Stimulated activated CD4-positive, alpha-beta T cell treated with anti-CD3 and anti-CD28 coated beads, Interleukin-1b, Interleukin-23, amount 100 ng/mL, for 48 hours (primary cell): ENCODE measurements at places on chromosomes 12 and 14.

DNA sequence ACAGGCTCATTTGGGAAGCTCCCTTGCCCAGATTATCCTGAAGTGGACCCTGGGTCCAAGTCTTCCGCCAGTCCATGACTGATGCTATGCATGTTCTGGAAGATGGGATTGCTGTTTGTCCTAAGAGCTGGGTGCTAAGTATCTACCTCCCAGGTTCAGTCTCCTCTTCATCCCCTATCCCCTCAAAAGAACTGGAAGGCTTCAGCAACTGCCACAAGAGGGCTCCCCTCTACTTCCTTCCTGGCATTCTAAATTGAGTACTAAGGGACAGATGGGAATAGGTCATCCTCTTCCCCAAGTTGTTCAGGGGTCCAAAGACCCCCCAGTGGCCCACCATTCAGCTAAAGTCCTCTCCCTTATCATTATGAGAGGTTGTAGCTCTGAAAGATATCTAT is 9.0 kb upstream of the FKBP11 start:
- DNase-seq, result no peak

DNA sequence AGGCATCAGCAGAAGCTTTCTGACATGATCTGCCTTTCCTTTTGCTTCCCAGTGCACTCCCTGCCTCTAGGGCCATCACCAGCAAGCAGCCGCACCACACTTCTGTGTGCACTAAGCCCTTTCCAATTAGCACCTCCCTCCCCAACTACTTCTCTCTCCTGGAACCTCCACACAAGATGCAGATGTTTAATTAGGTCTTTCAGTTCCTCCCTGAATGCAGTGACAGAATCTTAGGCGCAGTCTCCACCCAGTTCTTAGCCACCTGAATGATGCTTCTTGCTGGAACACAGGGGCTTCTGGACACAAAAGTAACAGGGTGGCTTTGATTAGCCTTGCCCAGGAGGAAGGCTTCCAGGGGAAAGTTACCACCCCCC is 32.9 kb downstream of the NIN start:
- no peak for DNase-seq

- DNase-seq, result no peak
Measured at GRCh38 chr14:88196116-88196890, 126.8 kb downstream of the KCNK10 start.

DNA sequence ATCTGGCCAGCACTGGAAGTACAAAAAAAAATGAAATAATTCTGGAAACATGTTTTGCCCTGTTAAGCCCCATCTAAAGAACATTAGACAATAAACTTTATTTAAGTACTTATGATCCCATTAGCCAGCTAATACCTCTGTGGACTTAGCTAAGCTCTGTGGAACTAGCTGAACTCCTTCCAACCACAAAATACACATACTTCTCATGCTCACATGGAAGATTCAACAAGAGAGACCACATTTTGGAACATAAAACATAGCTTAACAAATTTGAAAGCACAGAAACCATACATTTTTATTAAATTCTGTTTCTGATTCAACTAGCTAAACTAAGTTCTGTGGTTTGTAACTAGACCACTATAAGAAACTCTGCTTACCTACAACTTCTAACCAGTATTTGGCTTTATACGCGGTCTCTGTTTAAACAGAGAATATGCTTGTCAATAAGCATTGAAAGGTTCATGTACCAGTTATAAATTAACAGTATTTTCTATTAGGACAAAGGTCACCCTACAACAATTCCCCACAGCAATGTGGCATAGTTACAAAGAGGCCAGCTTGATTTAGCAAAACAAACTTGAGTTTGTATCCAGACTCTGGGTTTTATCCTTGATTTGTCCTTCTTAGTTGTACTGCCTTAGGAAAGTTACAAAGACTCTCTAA is 300.1 kb downstream of the C12orf50 start:
- no peak for DNase-seq

GRCh38 chr14:87888136-87888999 is 104.6 kb downstream of the GALC start:
- peak; percentile 19 for DNase-seq

- DNase-seq, result no peak
Measured at GRCh38 chr12:65853489-65854157, 29.3 kb downstream of the HMGA2 start.

DNA sequence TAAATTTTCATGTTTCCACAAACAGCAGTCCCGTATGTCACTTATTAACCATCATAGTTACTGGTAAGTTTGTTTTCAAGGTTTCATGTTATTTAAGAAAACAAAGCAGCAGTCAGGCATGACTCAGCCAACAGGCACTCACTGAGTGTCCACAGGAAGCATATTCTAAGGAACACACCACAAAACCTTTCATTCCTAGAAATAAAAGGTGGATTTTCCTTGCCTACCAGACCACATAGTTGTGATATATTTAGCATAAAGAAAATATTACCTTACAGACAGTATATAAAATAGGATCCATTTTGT is 143.3 kb upstream of the AVPR1A start:
- DNase-seq, result no peak

DNA sequence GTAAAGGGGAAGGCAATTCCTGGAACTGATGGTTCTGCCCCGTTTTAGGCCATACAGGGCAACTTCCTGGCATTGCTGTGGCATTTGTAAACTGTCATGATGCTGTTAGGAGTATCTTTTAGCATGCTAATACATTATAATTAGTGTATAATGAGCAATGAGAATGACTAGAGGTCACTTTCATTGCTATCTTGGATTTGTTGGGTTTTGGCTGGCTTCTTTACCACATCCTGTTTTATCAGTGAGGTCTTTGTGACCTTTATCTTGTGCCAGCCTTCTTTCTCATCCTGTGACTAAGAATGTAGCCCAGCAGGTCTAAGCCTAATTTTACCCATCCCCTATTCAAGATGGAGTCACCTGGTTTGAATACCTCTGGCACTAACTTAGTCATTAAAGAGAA is 51.2 kb downstream of the TESPA1 start:
- DNase-seq, result no peak

- no peak for DNase-seq
Measured at GRCh38 chr14:21494902-21495762, 16.0 kb downstream of the METTL3 start.

- peak; percentile 66 for DNase-seq
Measured at GRCh38 chr12:13362260-13362841, 165.8 kb downstream of the EMP1 start.

GRCh38 chr12:62760779-62761178 is 174.2 kb downstream of the PPM1H start:
- no peak for DNase-seq

- no peak for DNase-seq
Measured at GRCh38 chr14:44995770-44996294, 33.8 kb downstream of the TOGARAM1 start.

GRCh38 chr12:51907856-51908425 is 637 bp downstream of the ACVRL1 start:
- no peak for DNase-seq

DNA sequence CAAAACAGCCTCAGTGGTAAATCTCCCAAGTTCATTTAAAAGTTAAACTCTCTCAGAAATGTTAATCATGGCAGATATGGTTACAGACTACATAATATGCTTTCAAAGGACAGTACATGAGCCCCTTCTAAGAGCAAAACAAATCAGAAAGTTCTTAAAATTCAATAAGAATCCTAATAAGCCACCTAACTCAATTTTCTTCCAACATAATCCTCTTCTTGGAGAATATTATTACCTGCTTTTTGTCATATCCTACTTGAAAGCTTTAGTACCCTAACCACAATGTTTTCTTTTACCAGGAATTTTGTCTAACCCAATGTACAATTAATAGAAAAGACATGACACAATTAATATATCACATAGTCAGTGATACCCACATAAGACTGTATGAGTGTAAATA is 236.5 kb upstream of the ATP2B1 start:
- DNase-seq, result no peak

DNA sequence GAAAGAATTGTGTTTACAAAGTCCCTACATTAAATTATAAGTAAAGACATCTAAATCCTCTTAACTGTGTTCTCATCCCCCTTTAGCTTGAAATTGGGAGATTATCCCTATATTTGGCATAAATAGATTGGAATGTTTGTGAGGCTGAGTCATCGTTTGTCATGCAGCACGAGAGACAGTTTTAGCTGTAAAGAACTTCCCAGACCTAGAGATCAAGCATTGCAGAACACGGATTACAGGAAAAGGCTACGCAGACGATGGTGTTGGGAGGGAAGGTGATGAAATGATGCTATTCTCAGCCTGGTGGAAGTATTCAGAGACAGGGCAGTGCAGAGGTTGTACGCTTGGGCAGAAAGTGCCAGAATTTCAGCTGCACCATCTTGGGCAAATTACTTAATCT is 93.8 kb downstream of the PTPRB start:
- no peak for DNase-seq

DNA sequence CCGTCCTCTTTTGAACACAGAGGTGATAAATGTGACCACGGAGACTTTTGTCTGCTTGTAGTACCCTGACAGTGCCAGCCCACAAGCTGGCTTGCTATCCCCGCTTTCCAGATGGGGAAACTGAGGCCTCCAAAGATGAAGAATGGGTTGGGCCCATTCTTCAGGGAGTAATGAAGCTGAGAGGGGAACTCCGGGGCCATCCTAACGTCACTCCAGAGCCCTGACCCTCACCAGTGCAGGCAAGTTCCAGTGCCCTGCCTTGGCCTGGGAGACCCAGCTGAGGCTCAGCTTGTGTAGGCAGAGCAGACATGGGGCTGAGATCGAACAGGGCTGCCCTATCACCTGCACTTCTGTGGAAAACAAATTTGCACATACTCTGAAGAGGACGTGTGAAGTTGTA is 277.1 kb downstream of the DPF3 start:
- no peak for DNase-seq

GRCh38 chr12:54240129-54240528 is 39.8 kb downstream of the CBX5 start:
- no peak for DNase-seq

- DNase-seq, result no peak
Measured at GRCh38 chr14:67882986-67883555, 63.5 kb downstream of the RAD51B start.

DNA sequence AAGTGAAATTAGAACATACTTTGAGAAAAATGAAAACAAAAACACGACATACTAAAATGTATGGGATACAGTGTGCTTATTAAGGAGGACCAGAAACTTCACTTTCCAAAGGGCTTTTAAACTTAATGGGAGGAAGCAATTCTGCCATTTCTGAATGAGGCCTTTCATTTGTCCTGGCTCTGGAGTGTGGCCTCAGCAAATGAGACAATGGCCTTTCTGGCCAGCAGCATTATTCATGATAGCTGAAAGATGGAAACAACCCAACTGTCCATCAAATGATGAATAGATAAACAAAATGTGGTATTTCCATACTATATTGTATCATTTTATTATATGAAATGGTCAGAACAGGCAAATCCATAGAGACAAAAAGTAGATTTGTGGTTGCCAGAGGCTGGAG is 338.6 kb downstream of the CEP128 start:
- no peak for DNase-seq

- no peak for DNase-seq
Measured at GRCh38 chr12:92471551-92471950, 231.2 kb upstream of the PLEKHG7 start.

DNA sequence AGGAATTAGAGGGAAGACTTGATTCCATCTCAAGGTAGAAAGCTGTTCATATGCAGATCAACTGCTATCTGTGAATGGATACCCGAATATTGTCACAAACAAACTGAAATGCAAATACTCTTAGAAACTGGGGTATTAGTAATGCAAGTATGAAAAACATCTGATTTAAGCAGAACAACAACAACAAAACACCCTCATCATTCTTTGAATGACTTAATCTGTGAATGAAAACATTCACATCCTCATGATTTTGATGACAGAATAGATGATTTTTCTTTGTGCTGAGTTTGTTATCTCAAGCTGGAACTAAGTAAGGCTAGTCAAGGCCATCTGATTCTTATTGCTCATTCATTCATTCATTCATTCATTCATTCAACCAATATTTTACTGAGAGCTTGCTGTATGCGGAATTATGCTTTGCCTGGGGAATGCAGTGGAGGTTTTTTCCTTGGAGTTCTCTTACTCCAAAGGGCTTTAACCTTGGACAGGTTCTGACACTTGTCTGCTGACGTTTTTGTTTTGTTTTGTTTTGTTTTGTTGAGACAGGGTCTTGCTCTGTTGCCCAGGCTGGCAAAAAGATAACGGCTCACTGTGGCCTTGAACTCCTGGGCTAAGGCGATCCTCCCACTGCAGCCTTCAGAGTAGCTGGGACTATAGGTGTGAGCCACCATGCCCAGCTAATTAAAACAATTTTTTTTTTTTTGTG is 23.3 kb downstream of the OR10G3 start:
- DNase-seq, result no peak

DNA sequence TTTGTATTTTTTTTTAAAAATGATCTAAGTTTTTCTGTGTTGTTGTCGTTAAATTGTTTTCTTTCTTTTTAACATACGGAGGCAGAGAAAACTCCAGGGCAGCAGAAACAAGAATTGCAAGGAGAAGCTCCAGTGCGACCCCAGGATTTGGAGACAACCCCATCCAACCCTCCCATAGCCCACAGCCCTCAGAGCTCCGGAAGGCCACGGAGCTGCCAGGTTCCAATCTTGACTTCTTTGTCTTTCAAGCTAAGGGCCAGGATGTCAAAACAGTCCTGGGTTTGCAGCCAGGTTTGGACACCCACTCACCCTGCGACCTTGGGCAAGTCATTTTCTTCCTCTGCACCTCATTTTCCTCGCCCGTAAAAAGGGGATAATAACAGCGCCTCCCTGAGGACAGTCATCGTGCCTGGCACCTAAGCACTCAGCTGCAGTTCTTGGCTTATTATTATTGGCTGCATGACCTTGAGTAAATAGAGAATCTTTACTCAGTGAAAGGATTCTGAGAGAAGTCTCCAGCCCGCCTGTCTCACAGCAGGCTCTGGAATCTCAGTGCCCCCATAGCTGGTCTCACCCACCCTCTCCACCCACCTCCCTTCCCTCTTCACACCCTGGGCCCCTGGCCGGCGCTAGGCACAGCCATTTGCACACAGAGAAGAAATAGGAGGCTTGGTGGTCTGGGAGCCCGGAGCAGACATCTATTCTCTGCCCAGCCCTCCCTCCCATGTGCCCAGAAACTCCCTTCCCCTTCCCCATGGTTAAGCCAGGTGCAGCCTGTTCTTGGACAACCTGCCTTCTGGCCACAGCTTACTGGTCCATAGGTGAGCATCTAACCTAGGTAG is 79.4 kb upstream of the BCL11B start:
- DNase-seq, result no peak

DNA sequence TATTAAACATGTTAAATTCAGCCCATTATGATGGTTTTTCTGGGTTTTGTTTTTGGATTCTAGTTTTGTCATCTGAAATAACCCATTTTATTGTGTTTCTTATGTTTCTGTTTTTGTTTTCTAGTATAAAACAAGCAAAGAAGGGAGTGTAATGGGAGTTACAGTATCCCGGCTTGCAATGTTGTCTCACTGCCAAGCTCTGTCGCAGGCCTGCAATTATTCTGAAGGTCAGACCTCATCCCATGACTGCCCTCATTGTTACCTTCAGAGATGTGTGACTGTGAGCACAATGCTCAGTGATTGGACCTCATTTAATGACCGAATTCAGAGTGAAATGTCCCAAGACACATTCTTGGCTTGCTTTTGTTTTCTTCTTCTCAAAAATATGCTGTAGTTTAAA is 73.0 kb upstream of the ATF1 start:
- DNase-seq, result no peak
